ENCODE measurements at places on chromosomes 3 and 15. TPM values are rescaled to one million over a fixed set of nuclear protein-coding genes. Genes with fewer than 3 reads are reported as not detected.

DNA sequence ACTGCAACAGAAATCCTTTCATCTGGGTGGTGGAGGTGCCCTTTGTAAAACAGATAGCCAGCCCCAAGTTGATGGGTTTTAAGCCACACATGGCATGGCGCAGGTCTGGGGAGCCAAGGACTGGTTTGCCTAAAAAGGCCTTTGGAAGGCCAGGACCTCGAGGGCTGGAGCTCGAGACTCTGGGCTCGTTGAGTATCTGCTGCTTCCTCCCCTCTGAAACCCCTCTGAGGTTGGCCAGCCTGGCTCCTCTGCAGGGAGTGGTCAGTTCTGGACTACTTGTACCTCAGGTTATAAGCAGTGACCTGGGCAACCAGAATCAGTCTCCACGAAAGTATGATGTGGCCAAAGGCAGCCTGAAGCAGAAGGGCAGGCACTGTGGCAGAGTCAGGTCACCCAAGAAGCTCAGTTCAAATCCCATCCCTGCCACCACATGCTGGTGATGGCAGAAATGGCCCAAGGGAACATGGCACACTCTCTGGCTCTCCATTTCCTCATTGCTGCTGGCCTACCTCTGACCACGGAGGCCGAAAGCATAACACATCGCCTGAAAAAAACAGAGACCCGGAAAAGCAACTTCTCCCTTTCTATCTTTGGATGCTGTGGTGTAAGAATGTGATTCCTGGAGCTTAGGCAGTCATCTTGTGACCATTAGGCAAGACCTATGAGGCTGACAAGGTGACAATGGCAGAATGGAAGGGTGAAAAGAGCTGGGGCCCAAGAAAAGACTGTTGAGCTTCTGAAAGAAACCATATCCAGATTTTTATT is 51.2 kb downstream of the WNT7A start:
- no peak for DNase-seq

GRCh38 chr3:185931777-185932612 is 5.8 kb downstream of the TRA2B start:
- DNase-seq, result no peak

DNA sequence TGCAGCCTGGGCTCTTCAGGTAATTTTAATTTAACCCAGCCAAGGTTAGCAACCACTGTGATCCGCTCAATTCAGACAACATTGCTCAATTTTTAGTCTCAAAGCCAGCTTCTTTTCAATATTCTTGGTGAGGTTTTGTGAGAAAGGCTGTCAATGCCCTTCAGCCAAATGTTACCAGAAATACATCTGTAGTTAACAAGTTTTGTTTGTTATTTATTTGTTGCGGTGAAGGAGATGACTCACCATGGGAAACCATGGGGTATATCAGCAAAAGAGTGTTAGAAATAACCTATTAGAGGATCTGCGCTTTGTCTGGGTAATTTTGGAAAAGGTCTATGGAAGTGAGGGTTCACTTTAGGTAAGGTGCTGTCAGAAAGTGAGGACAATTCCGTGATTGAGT is 5.0 kb downstream of the SLC9C1 start:
- DNase-seq, result no peak

The ITGB5 gene
- total RNA-seq, result 1.5 TPM

- DNase-seq, result no peak
These were observed 2.3 kb downstream of the FLNB start for GRCh38 chr3:58010562-58010961.

DNA sequence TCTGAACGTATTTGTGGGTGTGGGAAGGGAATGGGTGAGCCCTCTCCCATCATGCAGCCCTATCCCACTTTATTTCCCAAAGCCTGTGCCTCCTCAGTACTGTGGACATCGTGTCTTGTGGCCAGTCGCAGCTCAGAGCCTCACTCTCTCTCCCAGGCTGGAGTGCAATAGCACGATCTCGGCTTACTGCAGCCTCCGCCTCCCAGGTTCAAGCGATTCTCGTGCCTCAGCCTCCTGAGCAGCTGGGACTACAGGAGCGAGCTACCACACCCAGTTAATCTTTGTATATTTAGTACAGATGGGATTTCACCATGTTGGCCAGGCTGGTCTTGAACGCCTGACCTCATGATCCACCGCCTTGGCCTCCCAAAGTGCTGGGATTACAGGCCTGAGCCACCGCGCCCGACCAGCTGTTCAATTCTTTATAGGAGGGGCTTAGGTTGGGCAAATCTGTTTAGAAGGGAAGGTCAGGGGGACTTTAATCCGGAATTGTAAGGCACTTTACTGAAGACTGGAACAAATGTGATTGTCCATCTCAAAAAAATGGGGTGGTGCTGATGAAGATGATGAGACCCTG is 42.7 kb upstream of the BDH1 start:
- no peak for DNase-seq

The TMCO5A gene
- not detected for total RNA-seq

- DNase-seq, result no peak
These were observed 14.7 kb downstream of the EDEM1 start for GRCh38 chr3:5202222-5202621.

The TMEM44 gene
- 1.6 TPM for total RNA-seq

- DNase-seq, result no peak
These were observed 199.1 kb downstream of the FAM43A start for GRCh38 chr3:194884649-194885315.

- DNase-seq, result no peak
These were observed 27.6 kb downstream of the SEC61A1 start for GRCh38 chr3:128079823-128080222.

The CD96 gene
- 31.7 TPM for total RNA-seq

DNA sequence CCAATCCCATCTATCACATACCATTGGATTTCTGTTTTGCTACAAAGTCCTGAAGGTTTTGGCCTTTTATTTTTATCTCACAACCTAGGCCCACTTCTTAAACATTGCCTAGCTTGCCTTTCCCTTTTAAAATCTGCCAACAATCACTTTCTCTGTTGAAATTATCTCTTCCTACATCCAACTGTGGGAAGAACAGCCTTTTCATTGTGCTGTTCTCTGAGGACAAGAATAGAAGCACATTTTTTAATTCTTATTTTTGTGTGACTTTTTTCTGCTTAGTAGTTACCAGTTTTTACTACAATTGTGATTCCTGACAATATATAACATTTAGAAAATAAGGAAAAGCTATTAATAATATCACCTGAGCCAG is 159.2 kb downstream of the CNTN6 start:
- no peak for DNase-seq

DNA sequence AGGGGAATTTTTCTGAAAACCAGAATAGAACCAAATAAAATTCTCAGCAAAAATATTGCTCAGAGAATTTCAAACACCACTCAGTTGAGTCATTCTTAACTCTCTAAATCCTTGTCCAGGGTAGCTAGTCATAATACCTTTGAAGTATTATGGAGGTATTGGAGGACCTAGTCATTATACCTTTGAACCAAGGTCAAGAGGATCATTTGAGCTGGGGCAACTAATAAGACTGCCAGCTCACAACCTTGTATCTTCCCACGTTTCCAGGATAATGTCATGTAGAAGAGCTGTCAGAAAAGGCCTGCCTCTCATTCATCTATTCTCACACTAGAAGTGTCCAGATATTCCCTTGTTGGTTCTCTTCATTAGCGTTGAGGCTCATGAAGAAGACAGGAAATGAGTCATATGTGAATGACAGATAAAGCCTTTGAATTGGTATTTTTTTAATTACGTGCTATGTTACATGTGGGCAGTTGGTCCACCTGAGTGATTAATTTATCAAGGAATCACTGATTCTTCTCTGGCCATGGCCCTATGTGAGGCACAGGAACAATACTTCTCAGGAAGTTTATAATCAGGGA is 48.3 kb downstream of the TOPAZ1 start:
- no peak for DNase-seq

- DNase-seq, result no peak
These were observed 257.2 kb upstream of the NECTIN3 start for GRCh38 chr3:110814170-110815007.

DNA sequence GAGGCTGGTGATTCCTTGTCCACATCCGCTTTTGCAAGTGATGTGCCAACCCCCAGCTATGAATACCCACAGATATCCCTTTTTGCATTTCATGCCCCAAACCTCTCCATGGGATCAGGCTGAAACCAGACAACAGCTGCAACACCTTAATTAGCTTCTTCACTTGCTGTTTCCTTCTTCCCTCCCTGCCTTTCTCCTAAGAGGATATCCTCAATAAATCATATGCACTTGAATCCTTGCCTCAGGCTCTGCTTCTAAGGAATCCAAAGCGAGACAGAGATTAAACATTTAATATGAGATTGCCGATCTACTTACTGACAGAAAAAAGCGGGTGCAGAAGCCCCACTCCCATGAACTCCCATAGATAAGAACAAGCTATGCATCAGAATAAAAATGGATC is 138.1 kb downstream of the CNTN6 start:
- DNase-seq, result no peak

DNA sequence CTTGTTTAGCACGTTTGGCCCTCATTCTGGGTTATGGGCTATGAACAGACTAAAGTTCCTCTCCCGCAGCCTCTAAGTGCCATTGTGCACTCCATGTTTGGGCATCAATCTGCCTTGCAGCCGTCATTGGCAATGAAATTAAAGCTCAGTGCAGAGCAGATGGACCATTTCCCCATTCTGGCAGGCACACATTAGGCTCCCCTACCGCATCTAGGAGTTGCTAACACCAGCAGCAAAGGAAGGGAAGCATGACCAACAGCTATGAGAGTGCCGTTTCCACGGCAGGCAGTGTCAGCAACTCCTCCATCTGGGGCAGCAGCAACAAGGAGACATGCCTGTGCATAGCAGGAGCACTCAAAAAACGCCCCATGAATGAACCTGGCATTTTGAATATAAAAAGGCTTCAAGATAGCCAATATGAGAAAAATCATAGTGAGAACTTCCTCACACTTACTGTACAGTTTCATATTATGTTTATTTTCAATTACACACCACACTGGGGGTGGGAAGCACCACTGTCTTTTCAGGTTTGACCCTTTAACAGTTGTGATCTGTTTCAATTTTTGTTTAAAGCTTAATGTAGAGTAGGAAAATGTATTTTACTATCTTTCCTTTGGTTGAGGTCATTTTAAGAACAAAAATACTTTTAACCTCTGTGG is 218.7 kb downstream of the KCNMB2 start:
- no peak for DNase-seq

DNA sequence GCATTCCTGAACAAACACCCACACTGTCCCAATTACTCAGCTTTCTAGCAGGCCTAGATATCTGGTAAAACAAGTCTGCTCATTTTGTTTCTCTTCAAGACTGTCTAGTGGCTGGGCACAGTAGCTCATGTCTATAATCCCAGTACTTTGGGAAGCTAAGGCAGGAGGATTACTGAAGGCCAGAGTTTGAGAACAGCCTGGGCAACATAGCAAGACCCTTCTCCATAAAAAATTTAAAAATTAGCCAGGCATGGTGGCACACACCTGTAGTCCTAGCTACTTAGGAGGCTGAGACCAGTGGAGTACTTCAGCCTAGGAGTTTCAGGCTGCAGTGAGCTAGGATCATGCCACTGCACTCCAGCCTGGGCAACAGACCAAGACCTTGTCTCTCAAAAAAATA is 6.2 kb upstream of the PTPN23 start:
- no peak for DNase-seq

The ANKUB1 gene
- not detected for total RNA-seq

The ZPLD1 gene
- not detected for total RNA-seq

GRCh38 chr15:100721758-100722550 is 119.6 kb downstream of the ASB7 start:
- DNase-seq, result peak; percentile 3

The PRR20G gene
- total RNA-seq, result not detected

DNA sequence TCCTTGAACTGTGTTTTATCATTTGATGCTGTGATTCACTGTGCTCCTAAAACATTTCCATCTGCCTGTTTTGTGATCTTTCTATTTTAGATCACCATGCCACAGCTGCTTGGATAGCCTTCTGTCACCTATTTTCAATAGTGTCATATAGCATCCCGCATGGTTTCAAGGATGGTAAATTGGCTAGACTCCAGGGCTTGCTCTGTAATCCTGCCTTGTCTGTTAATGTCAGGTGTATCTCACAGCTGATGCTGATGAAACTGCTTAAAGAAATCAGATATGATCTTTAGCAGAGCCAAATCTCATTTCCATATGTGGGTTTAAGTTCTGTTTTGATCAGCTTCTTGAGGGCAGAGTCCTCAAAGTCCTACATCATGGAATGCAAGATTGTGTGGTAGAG is 182.2 kb downstream of the UBE2E2 start:
- DNase-seq, result no peak

DNA sequence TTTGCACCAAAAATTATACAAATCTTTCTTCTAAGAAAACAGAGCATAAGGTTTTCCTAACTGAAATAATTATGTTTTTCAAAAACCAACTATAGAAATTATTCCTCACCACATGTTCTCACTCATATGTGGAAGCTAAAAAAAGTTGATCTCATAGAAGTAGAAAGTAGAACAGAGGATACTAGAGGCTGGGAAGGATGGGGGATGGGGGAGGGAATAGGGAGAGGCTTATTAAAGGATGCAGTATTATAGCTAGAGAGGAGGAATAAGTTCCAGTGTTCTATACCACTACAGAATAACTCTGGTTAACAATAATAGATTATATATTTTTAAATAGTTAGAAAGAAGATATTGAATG is 12.7 kb upstream of the TMEM212 start:
- DNase-seq, result no peak

GRCh38 chr15:60423537-60423936 is 25.8 kb upstream of the ANXA2 start:
- no peak for DNase-seq

DNA sequence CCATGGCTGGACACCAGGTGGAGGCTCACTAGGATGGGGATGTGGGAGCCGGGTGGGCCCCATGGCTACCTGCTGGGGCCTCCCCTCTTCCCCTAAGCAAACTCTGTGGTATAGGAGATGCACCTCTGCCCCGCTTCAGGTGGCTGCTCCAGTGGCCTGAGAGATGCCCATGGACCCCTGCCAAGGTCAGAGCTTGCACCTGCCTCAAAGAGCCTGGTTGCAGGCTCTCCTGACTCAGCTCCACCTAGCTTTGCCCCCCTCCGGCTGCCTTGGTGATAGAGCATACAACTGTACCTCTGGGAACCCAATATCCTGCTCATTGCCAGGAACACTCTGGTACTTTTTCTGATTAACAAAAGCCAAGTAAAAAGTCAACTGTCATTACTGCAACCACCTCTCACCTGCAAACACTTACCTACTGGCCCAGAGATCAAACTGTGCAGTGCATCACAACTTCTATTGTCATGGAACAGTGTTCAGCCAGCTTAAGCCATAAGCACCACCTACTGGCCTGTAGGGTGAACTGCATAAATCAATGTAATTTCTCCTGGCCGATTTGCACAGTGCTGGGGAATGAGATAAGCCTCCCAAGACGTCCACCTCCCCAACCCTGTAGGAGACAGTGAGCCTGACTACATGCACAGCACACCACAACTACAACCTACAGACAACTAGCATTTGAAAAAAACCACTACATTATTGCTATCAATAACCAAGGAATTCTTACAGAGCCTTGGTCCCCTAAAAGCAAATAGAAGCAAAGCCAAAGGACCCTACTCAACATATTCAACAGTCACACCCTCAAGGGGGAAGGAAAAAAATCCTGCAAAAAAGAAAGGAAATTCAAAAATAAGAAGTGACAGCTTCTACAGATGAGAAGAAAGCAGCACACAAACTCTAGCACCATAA is 352.4 kb upstream of the ARHGEF26 start:
- no peak for DNase-seq

The WDR5B gene
- 3.1 TPM for total RNA-seq

- DNase-seq, result peak; percentile 75
These were observed 853 bp downstream of the TEX264 start for GRCh38 chr3:51671734-51672475.

- DNase-seq, result no peak
These were observed 39.6 kb downstream of the SCAPER start for GRCh38 chr15:76865548-76865991.

The TMEM158 gene
- not detected for total RNA-seq

The RTP3 gene
- total RNA-seq, result not detected

The GATA2 gene
- 2.3 TPM for total RNA-seq
